ENCODE measurements at places on chromosomes 13 and 19.

- DNase-seq = no peak
These were observed 33.3 kb upstream of the MICU2 start for GRCh38 chr13:21637296-21637695.

GRCh38 chr19:3636962-3637361 lies 10.4 kb upstream of the CACTIN start:
- no peak for DNase-seq

GRCh38 chr13:24033527-24034302 lies 126.8 kb upstream of the SPATA13 start:
- no peak for DNase-seq

GRCh38 chr13:47679401-47679800 lies 321.7 kb downstream of the SUCLA2 start:
- no peak for DNase-seq

DNA sequence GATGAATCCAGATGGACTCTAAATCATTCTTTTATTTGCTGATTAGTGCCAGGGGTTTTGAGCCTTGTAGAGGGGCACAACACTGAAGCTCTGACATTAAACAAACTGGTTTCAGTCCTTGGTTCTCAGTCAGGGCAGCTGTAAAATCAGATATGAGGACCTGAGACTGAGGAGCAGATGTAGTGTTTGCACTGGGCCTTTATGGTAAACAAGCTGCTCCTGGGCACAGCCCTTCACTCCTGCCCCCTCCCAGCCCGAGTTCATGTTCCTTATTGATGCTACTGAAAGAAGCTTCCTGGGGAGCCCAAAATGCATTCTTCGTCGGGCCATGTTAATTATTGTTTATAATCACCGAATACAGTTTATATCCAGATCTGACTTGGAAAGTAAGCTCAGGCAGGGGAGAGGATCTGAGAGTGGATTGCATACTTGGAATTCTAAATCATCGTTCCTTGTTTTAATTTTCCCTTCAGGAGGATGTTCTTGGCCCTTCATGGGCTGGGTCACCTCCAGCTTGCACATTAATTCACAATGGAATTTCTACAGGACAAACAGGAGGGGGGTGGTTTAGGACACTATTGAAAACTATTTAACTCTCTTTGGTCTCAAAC lies 213.5 kb downstream of the FGF9 start:
- DNase-seq = no peak

DNA sequence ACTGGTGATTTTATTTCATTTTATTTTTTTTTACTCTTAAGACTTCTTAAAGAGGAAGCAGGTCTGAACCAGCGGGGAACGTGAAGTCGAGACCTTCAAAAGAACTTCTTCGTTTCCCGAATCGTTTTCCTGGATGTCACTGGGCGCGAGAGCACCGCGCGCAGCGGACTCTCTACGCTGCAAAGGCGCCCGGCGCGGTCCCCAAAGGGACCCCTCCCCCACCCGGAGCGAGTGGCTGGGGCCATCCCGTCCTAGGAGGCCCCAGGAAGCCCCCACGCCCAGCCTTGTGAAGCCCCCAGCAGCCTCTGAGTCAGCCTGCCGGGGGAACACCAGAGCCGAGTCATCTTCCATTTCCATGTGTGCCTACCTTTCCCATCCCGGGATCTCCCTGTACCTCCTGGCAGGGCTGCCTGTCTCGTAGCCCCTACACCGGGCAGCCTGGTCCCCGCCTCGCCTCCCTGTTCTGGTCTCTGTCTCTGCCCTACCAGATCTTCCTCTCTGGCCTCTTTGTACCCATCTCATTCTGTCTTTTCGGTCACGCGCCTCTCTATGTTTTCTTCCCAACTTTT lies 608 bp downstream of the CD70 start:
- DNase-seq = no peak

- DNase-seq = no peak
These were observed 527.5 kb upstream of the NBEA start for GRCh38 chr13:34414616-34415015.

DNA sequence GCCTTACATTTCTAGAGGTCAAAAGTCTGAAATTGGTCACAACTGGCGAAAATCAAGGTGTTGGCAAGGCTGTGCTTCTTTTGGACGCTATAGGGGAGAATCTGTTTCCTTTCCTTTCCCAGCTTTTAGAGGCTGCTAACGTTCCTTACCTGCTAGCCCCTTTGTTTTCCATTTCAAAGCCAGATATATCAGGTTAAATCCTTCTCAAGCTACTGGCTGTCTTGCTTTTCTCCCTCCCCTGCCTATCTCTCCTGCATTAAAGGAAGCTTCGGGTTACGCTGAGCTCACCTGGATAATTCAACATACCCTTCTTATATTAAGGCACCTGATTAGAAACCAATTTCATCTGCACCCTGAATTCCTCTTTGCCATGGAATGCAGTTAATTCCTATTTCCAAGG lies 1569.7 kb upstream of the SLC10A2 start:
- DNase-seq = no peak

- DNase-seq = peak; percentile 51
These were observed 107.5 kb downstream of the KLF12 start for GRCh38 chr13:74026753-74027152.

- DNase-seq = no peak
These were observed 12.8 kb upstream of the ZNF554 start for GRCh38 chr19:2806736-2807378.

GRCh38 chr19:10412257-10412977 lies 7.9 kb upstream of the PDE4A start:
- no peak for DNase-seq

DNA sequence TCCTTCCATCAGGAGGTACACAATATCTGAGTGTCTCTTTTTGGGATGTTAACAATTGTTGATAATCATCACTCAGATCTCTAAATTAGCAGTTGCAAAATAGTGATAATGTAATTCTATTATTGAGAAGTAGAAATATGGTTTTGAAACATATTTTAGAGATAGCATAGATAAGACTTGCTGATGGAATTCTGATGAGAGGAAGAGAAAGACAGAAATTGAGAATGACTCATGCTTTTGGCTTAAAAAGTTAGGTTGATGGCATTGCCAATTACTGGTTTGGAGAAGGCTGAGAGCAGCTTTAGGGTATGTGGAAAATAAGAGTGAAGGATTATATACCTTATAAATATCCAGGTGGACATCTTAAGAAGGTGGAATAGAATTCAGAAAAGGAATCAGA lies 106.4 kb upstream of the EDNRB start:
- DNase-seq = no peak

DNA sequence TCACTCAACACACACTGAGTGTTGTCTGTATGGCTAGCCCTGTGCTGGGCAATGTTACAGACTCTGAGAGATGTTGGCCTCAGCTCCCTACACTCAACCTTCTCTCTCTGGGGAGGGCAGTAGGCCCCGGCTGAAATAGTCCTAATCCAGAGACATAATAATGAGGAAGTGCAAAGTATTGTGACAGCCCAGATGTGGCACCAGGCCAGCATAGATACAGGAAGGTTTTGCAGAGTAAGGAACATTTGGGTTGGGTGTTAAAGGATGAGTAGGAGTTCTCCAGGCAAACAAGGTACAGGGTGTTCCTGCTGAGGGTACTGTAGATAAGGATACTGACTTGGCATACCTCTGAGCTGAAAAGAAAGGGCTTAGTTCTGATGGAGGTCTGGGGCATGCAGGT lies 2.4 kb downstream of the LIN7B start:
- no peak for DNase-seq

- no peak for DNase-seq
These were observed 302.8 kb downstream of the TEX29 start for GRCh38 chr13:111623208-111623607.

DNA sequence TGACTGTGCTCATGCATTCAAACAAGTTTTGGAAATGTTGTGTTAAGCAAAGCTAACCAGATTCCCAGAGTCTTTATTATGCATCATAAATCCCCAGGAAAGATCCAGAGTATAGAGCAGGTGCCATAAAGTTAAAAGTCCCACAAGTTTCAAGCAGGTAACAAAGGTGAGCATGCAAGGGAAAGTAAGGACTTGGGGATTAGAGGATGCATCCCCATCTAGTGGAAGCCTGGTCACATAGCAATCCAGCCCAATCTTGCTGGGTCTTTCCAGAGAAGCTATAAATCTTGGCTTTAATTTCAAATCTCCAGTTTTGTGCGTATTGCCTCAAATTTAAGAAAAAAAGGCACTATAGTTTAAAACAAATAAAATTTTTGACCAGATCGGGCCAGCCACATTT lies 72.7 kb downstream of the ZNF254 start:
- DNase-seq = no peak

DNA sequence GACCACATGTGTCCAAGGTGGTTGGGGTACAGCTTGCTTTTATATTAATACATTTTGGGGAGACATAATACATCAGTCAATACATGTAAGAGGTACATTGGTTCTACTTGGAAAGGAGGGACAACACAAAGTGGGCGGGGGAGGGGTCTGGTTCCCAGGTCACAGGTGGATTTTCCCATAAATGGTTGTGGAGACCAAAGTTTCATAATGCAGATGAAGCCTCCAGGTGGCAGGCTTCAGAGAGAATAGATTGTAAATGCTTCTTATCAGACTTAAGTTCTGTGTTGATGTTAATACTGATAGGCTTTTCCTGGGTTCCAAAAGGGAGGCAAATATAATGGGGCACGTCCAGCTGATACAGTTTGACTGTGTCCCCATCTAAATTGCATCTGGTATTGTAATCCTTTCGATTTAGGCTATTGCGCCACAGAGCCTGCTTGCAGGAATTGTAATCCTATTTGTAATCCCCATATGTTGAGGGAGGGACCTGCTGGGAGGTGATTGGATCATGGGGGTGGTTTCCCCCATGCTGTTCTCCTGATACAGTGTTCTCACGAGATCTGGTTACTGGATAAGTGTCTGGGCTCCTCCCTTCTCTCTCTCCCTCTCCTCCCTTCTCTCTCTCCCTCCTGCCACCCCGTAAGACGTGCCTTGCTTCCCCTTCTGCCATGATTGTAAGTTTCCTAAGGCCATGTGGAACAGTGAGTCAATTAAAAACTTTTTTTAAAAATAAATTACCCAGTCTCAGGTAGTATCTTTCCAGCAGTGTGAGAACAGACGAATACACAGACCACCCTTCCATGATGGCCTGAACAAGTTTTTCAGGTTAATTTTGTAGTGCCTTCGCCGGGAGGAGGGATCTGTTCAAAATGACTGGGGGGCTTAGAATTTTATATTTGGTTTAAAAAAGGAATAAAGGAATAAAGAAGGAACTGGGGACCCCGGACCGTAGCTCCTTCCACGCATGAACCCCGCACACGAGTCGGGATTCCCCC lies 44.9 kb downstream of the ZNF823 start:
- DNase-seq = no peak

DNA sequence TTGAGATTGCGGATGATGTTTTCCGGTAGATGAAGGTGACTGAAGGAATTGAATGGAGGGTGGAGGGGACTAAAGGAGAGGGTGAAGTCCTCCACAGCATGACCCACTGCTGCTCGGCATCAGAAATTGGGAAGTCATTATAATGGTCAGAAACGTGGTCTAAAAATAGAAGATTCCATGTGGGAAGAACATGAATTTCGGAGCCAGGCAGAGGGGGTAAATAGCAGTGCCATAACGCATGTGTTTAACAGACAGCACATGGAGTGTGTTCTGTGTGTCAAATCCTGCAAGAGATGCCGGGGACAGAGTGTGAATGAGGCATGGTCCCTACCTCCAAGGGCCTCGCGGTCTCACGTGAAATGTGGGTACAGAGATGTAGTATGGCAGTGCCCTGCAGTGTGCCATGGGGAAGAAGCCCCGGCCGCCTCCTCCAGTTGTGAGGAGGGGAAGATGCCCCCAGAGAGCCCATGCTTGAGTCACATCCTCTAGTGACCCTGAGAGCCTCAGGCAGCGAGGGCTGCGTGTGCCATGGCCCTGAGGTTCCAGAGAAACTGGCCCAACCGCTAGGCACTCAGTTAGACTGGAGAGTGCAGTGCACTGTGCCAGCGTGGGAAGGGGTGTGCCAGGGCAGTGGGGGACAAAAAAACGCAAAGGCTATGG lies 106.1 kb downstream of the COL4A2 start:
- no peak for DNase-seq

GRCh38 chr13:113759525-113760137 lies 605 bp downstream of the TMEM255B start:
- no peak for DNase-seq

DNA sequence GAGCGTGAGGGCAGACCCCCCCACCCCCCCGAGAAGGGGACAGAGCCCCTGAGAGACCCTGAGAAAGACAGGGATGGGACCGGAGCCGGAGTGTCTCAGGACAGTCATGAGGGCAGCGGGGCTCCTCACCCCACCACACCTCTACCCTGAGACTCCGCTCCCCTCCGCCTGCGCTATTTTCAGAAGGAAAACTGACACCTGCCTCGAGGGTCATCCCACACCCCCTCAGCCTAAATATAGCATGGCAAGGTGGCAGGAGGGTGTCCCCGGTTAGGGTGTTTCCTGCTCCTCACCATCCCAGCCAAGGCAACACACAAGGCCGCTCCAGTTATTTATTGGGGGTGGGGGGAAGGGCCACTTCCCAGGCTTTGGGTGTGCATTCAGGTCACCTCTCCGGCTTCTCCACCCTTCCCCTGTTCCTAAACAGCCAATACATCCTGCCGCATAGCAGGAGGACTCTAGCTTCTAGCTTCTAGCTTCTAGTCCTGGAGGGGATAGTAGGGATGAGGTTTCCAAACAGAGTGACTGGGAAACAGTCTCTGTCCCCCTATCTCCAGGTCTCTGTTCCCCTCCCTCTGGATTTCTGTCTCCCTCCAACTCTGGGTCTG lies 1.4 kb upstream of the NTF4 start:
- no peak for DNase-seq

DNA sequence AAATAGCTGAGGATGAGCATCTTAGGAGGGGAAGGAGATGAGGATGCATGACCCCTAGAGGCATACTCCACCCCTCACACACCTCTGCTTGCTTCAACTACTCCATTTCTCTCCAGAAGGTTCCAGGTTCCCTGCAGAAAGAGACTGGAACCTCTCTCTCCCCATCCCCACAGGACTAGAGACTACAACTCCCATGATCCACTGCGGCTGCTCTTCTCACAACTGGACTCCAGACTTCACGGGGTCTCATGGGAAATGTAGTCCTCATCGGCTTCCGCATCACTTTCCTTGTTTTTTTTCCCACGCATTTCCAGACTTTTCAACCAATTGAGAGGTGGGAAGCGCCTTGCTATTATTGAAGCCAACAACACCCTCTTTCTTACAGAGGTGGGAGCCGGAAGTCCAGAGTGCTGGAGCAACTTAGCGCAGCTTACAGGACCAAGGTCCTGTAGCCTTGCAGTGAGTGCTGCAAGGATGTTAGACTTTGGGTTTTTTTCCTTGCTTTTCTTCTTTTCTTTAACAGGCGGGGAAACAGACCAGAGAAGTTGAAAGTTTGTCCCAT lies 13.9 kb upstream of the CACNG6 start:
- peak; percentile 42 for DNase-seq

DNA sequence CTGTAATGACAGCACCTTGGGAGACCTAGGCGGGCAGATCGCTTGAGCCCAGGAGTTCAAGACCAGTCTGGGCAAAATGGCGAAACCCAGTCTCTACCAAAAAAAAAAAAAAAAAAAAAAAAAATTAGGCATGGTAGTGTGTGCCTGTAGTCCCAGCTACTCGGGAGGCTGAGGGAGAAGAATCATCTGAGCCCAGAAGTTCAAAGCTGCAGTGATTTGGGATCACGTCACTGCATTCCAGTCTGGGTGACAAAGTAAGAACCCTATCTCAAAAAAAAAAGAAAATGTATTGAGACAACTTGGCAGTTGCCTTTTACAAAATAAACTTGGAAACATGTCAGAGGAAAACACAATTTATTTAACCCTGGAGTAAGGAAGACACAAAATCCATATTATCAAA lies 26.8 kb downstream of the RBM26 start:
- DNase-seq = no peak

- no peak for DNase-seq
These were observed 13.4 kb downstream of the LYL1 start for GRCh38 chr19:13089139-13089856.

GRCh38 chr19:51712461-51713081 lies 11.2 kb downstream of the HAS1 start:
- no peak for DNase-seq

Measured in stimulated activated CD8-positive, alpha-beta memory T cell treated with anti-CD3 and anti-CD28 coated beads, Interleukin-4, amount 100 ng/mL, for 1 hour (primary cell).